ENCODE measurements at places on chromosomes 2 and 18.

DNA sequence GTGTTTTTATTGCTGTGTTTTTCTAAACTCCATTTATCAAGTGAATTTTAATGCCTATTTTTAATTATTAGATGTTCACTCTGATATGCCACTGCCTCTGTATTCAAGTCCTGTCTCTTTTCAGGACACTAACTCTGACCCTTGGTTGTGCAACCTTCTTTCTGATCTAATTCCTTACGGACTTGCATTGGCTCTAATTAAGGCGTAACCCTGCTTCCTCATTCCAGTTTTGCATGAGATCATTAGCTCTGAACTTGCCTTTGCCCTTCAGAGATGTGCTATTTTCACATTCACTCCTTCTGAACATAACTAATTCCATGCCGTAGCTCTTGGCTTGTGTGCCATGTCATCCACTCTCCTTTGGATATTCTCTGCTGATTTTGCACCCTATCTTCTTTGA lies 162.5 kb upstream of the TMEFF2 start:
- no peak for DNase-seq

- DNase-seq: no peak
These were observed 47.9 kb upstream of the PMAIP1 start for GRCh38 chr18:59851784-59852399.

- DNase-seq: no peak
These were observed 16.3 kb downstream of the SIX3 start for GRCh38 chr2:44957656-44958327.

- no peak for DNase-seq
These were observed 31.1 kb downstream of the GREB1 start for GRCh38 chr2:11564816-11565567.

- DNase-seq: no peak
These were observed 12.1 kb upstream of the COPS8 start for GRCh38 chr2:237073552-237073951.

DNA sequence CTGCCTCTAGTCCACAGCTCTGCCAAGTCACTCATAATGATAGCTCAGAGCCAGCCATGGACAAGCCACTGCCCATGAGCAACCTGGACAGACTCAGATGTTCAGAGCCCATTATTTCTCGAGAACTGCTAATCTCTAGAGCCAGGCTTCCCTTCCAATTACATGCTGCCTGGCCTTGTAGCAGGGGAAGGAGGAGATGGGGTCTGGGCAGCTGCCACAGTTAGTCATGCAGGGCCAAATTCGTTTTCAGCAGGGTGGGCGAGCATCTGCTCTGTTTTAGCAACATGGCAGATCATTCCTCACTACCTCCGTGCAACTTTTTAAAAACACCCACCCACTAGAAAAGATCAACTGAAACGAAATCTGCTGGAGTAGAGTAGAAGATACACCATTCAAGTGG lies 141.8 kb downstream of the MYO5B start:
- no peak for DNase-seq

DNA sequence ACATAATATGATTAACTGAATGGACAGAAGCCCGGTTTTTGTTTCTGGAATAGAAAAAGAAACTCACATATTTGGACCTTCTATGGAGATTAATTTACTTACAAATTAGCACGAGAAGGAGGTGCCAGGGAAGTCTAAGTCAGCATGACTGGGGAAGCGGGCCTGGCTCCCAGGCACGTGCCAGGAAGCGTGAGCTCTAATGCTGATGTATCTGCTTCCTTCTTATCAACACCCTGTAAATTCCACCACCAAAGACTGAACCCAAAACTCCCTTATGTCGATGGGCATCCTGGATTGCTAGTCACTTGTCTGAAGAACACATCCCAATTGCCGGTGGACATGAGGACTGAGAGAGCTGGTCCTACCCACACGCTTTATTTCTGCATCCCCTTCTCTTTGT lies 134.5 kb downstream of the GALNT14 start:
- DNase-seq: no peak

DNA sequence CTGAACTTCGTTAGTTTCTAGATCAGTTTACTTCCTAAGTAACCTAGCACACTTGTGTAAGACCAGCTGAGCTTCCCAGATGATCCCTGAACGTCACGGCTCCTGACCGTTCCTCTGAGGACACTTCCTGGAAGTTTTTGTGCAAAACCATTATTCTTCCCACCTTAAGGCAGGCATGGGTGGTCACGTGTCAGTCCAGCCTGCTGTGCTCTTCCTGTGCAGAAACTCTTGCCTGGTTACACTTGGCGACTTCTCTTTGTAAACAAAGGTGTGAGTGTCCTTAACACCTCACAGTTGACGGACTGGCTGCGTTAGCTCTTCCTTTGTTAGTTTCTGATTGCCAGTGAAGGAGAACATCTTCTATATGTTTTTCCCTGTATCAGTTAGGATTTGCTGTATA lies 118.3 kb downstream of the SH3RF3 start:
- no peak for DNase-seq

Data from spinal cord (tissue), 10 donors.